ENCODE measurements at places on chromosomes 7 and 10. TPM values are rescaled to one million over a fixed set of nuclear protein-coding genes. Genes with fewer than 3 reads are reported as not detected.

The PRKCQ gene
- total RNA-seq = 0.15 TPM

The FEZF1 gene
- total RNA-seq = not detected

DNA sequence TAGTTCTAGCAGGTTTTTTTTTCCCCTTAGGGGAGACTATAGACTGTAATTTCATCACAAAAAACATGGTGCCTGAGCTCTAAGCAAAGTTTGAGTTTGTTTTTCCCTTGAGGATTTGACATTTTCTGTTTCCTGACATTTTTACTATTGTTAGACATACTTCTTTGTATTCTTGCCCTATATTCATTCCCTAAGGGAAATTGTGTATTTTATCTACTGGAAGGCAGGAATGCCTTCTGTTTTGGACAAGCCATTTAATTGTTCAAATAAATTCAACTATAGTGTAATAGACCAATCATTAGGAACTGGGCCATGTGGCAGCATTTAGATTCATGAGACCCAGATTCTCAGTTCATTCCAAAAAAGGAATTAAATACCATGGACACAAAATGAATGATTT lies 335.0 kb downstream of the EXOC4 start:
- DNase-seq = no peak

- no peak for DNase-seq
Observed at GRCh38 chr10:78224602-78225001, 190.9 kb downstream of the RPS24 start.

DNA sequence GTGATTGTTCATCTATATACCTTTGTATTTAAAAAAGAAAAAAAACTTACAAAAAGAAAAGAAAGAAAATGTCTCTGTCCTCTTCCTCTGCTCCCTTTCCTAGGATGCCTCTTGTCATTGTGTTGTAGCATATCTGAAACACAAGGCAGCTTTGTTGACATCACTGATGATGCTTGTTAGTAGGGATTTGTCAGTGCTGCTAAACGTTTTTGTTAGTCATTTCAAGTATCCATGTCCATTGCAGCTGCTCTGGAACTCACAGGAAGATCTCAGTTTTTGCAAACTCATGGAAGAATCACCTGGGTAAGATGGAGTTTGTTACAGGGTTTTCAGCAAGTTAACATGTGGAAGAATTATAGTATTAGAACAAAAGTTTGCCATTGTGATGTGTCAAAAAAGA lies 123.6 kb downstream of the CCSER2 start:
- DNase-seq = no peak

- no peak for DNase-seq
Observed at GRCh38 chr10:124374535-124375352, 44.0 kb downstream of the OAT start.
